NCI-H2029 treated with DMSO at 0.1 percent for 48 hours (cell line): ENCODE measurements at places on chromosomes 16 and 17.

DNA sequence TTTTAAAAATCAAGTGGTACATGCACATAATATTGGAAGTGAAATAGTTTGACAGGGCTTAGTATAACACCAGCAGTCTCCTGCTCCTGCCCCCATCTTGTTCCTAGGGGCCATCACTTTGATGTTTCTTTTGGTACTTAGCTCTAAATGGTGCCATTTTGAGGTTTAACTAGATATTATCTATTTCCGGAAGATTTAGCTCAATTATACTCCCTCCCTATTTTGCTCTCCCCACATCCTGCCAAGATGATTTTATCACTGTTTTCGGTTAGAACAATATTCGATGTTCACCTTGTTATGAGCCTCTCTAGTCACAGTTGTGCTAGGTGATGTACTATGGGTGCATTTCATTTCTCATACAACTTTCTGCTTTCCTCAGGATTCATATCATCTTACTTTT lies 20.0 kb upstream of the SLC35G3 start:
- no peak for DNase-seq

DNA sequence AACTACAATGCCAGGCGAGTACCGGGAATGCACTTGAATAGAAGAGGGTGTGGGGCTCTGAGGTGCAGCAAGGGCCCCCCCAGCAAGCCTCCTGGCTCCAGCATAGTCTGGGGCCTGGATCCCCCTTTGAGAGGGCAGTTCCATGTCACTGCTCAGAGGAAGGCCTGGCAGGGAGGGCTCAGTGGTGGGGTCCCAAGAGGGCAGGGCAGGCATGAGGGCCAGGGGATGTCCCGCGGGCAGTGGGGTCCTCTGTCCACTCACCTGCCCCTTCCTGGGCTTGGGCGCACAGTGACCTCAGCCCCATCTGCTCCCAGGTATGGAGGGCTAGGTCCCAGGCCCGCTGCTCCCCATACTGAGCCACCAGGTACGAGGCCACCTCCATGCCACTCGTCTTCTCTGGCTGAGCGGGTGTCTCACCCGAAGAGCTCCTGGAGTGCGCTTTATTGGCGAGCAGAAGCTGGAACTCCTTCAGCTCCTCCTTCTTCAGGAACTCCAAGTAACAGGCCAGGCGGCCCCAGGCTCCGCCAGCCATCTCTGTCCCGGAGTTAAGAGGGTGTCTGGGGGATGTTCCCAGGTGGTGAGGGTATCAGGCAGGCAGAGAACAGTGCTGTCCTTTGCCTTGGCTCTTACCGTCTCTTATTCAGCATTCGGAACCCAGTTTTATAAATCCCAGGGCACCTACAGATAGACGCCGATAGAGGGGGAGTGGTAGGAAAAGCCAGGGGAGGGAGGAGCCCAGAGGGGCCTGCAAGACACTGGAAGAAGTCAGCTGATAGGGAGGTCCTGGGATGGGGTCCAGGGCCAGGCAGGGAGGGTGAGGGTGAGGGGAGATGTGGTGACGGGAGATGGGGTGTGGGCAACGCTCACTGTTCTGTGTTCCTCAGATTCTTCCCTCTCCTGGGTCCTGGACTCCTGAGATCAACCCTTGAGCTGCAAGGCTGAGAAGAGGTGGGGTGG lies 605 bp downstream of the NLRP1 start:
- DNase-seq = no peak

DNA sequence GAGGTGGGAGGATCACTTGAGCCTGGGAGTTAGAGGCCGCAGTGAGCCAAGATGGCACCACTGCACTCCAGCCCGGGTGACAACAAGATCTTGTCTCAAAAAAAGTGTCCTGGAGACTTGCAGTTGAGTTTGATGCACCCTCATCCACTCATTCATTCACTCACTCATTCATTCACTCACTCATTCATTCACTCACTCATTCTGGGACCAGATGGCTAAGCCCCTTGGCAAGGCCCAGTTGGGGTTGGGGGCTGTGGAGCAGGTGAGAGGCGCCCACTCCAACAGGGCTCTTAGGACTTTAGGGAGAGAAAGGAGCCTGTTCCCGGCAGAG lies 1.1 kb upstream of the AATK start:
- DNase-seq = no peak

DNA sequence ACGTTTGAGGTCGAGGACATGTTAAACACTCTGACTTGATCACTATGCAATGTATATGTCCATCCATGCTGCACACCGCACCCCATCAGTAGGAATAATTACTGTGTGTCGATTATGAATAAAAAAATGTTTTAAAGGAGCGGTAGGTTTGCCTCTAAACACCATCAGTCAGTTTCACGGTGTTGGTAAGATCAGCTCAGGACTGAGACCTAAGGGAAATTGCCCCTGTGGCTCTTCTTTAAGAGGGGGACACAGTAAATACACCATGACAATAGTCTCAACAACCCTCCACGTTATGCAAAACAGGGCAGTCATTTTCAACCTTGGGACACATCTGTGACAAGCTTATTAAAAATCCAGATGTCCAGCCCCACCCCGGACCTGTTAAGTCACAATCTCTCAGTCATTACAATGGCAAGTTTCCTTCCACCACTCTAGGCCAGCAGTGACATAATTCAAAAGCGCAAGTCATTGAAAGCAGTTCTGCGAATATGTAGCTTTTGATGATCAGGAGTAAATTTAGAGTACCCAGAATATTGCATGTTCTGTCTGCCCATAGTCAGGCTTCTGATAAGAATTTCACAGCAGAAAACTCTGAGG lies 1.2 kb downstream of the ATMIN start:
- no peak for DNase-seq

DNA sequence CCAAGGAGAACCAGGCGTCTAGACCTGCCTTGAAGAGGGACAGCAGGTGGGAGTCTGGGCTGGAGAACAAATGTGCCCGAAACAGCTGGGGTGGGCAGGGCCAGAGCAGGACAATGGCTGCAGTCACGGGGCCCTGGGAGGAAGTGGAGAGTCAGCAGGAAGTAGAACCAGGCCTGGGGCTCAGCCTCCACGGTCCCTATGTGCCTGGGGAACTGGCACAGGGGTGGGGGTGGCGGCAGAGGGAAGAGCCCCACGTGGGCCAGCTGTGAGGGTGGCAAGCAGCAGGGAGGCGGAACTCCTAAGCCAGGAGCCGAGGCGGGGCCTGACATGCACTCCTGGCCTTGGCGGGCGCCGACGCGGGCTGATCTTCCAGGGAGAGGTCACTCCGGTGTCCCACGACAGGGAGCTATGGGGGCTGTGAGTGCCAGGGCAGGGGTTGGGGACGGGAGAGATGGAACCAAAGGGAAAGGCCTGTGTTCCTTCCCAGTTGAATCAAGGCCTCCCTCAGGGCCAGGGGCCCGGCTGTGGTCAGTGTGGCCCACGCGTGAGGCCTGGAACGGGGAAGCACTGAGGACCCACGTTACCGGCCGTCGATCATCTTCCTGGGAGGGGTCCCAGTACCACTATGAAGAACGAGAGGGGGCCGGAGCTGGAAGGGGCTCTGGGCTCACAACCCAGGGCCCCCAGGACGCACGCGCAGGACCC lies 42.7 kb downstream of the TIMM22 start:
- no peak for DNase-seq

GRCh38 chr17:16991349-16992009 lies 19.6 kb upstream of the TNFRSF13B start:
- peak; percentile 26 for DNase-seq

DNA sequence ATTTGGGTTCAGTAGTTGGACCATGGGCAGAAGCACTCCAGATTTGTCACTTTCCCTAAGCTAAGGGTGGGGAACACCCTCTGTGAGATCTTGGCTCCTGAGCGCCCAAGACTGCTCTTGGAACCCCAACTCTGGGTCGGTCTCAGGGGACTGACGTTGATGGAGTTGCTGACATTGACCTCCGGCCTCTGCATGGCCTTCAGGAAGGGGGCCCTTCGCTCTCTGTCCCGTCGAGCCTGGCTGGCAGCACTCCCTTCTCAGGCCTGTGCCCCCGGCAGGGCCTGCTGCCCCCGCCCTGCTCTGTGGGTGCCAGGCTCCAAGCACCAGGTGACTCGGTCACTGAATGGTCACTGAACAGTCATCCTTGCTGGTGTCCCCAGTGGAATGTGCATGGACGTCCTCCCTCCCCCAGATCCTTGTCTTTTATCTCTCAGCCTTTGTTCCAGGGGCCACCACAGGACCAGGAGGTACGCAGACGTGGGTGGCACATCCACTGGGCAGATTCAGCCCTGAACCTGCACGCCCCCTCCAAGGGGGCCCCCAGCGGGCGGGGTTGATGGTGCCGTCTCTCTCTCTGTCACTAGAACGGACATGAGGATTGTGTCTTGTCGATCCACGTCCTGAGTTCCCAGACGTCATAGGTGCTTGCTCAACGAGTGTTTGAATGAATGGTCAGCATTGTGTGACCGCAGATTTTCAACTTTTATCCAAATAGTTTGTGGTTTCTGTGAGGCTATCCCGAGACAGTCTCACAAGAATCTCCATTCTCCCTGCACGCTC lies 314.5 kb downstream of the SEC14L1 start:
- no peak for DNase-seq

DNA sequence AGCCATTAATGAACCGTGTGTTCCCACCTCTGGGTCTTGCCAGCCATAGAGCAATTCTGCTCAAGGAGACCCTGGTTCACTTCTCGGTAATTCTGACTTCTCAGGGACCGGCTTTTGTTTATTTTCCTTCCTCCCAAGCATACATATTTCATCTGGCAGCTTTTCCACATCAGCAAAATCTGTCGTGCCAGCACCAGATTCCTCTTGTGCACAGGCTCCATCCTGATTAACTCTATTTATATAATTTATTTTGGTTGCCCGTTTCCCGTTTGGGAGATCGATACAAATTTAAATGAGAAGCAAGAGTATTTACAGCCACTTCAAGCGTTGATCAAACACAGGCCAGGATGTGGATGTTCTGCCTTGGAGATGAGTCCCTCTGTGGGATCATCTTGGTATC lies 161.9 kb upstream of the XYLT1 start:
- DNase-seq = no peak

DNA sequence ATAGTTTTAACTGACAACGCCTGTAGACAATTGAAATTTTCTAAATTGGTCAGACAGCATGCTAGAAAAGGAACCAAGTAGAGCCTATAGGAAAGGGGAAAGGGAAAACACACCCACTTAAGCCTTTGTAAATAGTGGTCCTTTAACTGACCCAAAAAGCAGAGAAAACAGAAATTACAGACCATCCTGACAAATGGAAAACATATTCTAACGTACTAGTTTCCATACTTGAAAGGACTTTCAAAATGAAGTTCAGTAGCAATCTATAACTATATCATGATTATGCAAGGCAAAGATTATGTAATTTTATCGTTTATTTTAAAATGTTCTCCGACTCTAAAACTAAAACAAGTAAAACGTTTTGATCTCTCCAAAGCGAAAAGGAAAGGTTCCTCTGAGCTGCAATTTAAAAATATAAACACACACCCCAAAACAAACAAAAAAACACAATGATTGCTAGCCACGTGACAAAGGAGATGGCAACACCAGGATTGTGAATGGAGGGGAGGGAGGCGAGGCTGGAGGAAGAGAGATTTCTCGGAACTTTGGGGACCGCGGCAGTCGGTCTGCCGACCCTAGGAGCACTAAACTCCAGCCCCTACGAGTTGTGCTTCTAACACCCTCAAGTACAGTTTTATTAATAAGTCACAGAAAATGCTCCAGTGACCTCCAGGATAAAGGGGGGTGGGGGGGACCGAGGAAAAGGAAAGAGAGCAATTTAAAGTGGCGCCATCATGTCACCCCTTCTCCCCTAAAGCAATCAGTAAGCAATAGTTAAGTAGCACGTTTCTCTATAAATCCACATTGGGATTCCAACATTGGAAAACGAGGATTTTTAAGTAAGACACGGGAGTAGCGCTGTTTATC lies 1.7 kb downstream of the KANSL1 start:
- DNase-seq = no peak

DNA sequence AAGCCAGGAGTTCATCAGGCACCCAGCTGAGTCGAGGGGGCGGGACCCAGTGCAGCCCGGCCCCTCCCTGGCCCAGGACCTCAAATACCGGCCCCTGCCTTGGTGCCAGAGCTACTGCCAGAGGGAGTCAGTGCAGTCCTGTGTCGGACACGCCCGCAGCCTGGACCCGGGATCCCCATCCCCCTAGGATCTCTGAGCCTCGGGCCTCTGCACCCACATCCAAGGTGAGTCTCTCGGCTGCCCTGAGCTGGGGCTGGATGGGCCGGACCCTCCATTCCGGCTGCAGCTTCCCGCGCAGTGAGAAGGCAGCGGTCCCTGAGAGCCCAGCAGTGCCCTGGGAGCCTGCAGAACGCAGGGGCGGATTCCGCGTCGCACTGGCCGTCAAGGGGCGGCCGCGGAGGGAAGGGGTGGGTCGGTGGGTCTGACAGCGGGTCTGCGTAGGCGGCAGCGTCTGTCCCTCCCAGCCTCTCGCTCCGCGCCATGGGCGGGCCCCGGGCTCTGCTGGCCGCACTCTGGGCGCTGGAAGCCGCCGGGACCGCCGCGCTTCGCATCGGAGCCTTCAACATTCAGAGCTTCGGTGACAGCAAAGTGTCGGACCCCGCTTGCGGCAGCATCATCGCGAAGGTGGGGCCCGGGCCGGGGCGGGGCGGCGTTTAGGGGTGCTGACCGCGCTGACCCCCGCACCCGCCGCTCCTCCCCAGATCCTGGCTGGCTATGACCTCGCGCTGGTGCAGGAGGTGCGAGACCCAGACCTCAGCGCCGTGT lies at the start of gene DNASE1L2:
DNASE1L2 (plus strand) TSS at position 108 of the 765 bp plus-strand sequence; CDS start at position 481, 373 bp downstream.
- DNase-seq = no peak

- no peak for DNase-seq
These were observed 119.1 kb downstream of the HIC1 start for GRCh38 chr17:2174014-2174413.

DNA sequence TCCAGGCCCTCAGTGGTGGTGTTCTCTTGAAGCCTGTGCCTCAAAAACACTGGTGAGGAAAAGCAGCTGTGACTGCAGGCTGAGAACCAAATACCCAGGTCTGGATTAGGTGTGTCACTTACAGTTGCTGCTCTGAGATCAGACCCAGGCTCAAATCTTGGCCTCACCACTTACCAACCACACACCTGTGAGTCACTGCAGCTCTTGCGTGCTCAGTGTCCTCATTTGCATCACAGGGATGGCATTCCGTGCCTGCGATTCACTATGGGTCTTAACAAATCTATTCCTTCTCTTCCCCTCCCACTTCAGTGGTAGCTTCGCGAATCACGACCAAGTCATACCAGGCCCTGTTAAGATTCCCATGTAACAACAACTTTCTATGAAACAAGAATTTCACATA lies 233.4 kb upstream of the HSBP1 start:
- DNase-seq = no peak

- no peak for DNase-seq
These were observed 64.6 kb downstream of the FTO start for GRCh38 chr16:53768593-53768992.

GRCh38 chr17:45404870-45405249 lies 27.8 kb downstream of the ARHGAP27 start:
- DNase-seq = no peak
